Sigmoid colon (tissue), 7 donors: ENCODE measurements at places on chromosomes 4 and X. TPM values are rescaled to one million over a fixed set of nuclear protein-coding genes. Genes with fewer than 3 reads are reported as not detected.
A peak's percentile ranks its signal among the peaks of the same experiment; 100 is the strongest.

DNA sequence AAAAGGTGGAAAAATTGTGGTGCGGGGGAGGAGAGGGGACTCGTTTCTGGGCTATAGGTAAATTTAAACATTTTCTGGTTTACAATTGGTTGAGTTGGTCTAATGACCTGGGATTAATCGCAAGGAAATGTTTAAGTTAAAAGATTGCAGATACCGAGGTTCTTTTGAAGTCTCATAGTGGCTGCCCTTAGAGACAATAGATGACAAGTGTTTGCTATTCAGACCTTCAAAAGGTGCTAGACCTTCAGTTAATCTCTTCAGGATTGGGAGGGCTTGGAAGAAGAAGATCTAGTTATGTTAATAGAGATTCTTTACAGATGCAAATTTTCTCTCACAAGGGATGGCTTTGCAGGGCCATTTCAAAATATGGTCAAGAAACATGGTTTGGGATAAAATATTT, 2286.1 kb upstream of the AGA start:
- DNase-seq: no peak

UGT2A1 gene
- not detected for total RNA-seq

- DNase-seq: no peak
Observed at GRCh38 chr4:8870647-8871416, 807 bp downstream of the HMX1 start.

ZFP42 gene
- not detected for total RNA-seq

EDA2R gene
- total RNA-seq: 1.2 TPM

GRCh38 chr4:127783955-127784770, 2.0 kb downstream of the HSPA4L start:
- no peak for DNase-seq

DNA sequence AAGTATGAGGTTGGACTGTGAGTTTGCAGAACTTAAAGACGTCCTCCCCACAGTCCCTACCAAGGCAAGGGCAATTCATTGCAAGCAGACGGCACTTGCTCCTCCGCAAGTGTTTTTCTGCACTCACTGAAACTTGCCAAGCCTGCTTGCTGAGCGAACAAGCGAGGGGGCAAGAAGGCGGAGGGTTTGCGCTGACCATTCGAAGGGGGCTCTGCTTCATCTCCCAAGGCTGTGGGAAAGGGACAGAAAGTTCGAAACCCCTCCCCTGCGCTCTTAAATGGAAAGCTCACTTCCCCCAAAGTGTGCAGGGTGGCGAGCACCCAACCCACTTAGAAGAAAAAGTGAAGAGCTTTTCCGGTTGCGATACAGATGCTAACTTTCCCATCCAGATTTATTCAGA, 1.4 kb downstream of the MID1 start:
- DNase-seq: no peak

FAM236A gene
- not detected for total RNA-seq

DNA sequence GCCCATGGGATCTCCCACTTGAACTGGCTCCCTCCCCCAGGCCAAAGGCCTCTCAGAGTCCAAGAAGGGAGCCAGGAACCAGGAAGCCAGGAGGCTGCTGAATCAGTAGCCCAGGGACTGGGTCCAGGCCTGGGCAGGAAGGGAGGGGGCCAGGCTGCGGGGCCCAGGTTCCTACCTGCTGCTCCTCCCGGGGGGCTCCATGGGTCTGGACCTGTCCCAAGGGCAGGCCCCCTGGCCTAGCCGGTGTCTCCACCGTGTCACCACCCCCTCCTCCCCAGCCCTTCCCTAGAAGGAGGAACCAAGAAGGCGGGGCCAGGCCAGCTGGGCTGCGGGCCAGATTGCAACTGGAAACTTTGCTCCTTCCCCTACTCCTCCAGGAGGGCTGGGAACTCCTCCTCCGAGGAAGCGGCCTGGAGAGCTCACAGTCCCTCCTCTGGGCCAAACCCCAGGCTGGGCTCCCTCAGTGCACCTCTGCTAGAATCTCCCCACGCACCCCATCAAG, at the start of gene IQSEC2:
IQSEC2 (minus strand) TSS at position 264 of the 502 bp plus-strand sequence.
- DNase-seq: peak; percentile 96

GRCh38 chr4:147822128-147822527, 90.2 kb downstream of the ARHGAP10 start:
- peak; percentile 94 for DNase-seq

HELQ gene
- total RNA-seq: 18.6 TPM

DNA sequence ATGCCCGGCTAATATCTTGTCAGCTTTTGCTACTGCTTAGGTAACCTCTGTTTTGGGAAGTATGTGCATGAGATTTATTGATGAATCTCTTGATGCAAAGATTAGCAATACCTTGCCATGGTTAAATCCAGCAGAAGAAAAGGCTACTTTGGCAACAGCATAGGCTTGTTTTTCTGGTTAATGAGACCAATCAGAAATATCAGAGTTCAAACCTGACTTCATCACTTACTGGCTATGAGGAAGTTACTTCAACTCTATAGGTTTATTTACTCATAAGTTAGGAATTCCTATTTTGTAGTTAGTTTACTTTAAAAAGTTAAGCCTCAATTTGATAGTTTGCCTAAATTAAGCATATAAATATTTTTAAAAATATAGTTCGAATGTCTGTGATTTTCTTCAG, 93.1 kb downstream of the PDLIM5 start:
- DNase-seq: no peak

GRCh38 chrX:63718010-63718694, 66.9 kb downstream of the ARHGEF9 start:
- DNase-seq: no peak

RBM47 gene
- 18.7 TPM for total RNA-seq

DNA sequence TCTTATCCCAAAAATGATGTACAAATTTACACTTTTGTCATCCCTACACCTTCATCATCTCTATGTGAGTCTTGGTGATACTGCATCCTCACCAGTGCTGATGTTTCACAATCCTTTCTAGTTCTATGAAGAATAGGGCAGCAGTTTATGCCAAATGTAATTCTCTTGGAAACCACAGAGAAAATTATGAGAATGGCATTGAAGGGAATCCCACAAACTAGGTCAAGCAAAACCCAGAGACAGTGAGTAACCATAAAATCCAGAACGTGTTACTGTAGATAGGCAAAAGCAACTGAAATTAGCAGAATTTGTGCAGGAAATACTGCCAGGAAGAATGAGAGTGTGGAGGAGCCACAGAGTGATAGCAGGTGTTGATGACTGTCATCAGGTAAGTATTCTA, 24.5 kb downstream of the IL15 start:
- no peak for DNase-seq

GRCh38 chrX:40406330-40406859, 174.4 kb upstream of the ATP6AP2 start:
- no peak for DNase-seq

DNA sequence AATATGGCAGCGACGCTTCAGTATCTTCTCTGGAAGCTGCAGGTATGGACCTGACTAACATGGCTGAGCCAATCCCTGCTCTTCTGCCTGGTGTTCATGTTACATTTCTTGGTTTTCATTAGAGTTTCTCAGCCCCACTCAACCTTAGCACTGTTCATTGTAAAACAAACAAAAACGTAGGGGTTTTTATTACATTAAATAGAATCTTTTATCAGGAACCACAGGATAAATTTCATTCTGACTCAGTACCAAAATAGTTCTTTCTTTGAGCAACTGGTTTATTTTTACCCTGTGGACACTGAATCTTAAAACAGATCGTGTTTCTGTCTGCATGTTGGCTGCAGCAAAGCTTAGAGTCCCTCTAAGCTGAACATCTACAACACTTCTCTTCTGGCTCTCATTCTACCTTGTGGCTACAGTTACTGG, 27.1 kb downstream of the FHIP1A start:
- DNase-seq: no peak

- DNase-seq: no peak
Observed at GRCh38 chr4:158080354-158080753, 92.5 kb downstream of the GASK1B start.

DNA sequence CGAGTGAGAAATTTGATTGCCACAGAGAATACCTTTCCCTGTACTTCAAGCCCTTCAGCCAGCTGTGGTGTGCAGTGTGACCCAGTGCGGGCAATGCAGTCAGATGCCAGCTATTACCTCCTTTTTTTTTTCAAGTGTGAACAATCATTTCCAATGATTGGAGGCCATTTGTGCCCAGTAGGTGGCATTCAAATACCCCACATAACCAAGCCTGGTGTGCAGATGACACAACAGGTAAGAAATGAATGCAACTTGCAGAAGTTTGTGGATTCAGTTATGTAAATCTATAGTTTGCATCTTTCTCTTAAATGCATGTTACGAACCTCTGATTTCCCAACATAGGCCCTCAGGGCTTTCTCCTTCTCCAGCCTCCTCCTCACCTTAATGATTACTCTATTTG, 98.0 kb downstream of the CLCN4 start:
- DNase-seq: no peak
